Hepatocyte (in vitro differentiated cells): ENCODE measurements at places on chromosomes 12 and 14.

- H3K27ac ChIP-seq = no peak overlapping the region
- H3K4me3 ChIP-seq = no peak overlapping the region
- H3K36me3 ChIP-seq = no peaks in the 10 kb centered on the region
- H3K27me3 ChIP-seq = no peaks in the 10 kb centered on the region
- peaks cover 3% of the 10 kb centered on the region for H3K4me1 ChIP-seq
Measured at GRCh38 chr14:34956931-34957330, 25.9 kb upstream of the SRP54 start.

DNA sequence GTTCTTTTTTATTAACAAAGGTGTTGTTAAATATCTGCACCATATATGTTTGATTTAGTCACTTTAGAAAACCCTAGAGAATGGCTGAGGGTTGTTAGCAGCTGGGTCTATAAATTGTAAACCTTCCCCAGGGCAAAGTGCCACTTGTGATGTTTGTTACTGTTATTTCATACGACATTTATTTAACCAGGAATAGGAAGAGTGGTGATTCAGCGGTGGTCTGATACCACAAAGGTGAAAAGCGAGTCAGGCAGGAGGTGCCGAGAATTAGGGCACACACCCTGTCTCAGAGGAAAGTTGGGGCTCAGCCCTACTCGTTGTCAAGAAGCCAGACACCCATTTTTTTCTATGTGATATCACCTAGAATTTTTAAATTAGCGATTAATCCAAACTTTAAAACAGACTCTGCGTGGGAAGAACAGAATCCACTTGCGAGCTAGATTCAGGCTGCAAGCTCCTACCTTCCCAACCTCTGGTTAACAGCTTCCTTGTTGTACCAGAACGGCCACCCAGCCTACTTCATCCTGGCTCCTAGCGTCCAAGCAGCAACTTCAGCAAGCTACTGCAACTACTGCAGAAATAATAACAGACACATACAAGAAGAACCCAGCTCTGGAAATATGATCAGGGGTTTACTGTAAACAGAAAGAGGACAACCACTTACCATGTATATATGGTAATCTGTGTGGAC, 126.7 kb downstream of the TMEM132D start:
- DNase-seq = no peak
- H3K27ac ChIP-seq = no peak overlapping the region
- no peak overlapping the region for H3K4me3 ChIP-seq
- H3K4me1 ChIP-seq = no peaks in the 10 kb centered on the region
- H3K36me3 ChIP-seq = no peaks in the 10 kb centered on the region

- no peaks in the 10 kb centered on the region for H3K36me3 ChIP-seq
- H3K27me3 ChIP-seq = no peaks in the 10 kb centered on the region
- H3K4me1 ChIP-seq = no peaks in the 10 kb centered on the region
- H3K4me3 ChIP-seq = no peak overlapping the region
- no peak overlapping the region for H3K27ac ChIP-seq
Measured at GRCh38 chr12:974271-974862, 16.7 kb upstream of the ERC1 start.

GRCh38 chr12:2083008-2083407, 30.2 kb downstream of the CACNA1C start:
- no peak overlapping the region for H3K27ac ChIP-seq
- H3K4me1 ChIP-seq = no peaks in the 10 kb centered on the region
- H3K36me3 ChIP-seq = no peaks in the 10 kb centered on the region
- H3K27me3 ChIP-seq = no peaks in the 10 kb centered on the region
- no peak for DNase-seq
- H3K4me3 ChIP-seq = no peak overlapping the region

DNA sequence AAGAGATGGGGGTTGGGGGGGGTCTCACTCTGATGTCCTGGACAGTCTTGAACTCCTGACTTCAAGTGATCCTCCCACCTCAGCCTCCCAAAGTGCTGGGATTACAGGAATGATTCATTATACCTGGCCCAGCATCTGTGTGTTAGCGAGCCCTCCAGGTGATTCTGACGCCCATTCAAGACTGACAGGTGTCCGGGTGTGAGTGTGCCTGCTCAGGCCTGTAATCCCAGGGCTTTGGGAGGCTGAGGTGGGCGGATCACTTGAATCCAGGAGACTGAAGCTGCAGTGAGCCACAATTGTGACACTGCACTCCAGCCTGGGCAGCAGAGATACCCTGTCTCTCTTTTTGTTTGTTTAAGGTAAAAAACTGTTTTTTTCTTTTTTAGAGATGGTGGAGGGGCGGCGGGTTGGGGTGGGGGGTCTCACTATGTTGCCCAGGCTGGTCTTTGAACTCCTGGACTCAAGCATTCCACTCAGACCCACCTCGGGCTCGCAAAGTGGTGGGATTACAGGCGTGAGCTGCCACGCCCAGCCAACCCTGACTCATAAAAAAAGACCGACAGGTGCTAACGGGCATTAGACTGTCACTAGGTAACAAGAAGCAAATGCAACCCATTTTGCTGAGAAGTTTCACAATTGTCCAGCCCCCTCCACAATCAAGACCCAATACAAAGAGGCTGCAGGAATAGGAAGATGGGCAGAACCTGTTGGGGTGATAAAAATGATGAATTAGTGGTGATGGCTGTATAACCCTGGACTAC, 4.7 kb downstream of the VSIG10 start:
- no peaks in the 10 kb centered on the region for H3K27me3 ChIP-seq
- H3K4me1 ChIP-seq = peaks cover 6% of the 10 kb centered on the region
- H3K27ac ChIP-seq = no peak overlapping the region
- DNase-seq = peak; percentile 26
- no peak overlapping the region for H3K4me3 ChIP-seq
- H3K36me3 ChIP-seq = no peaks in the 10 kb centered on the region

GRCh38 chr12:24069532-24070395, 120.3 kb upstream of the SOX5 start:
- H3K27ac ChIP-seq = peak overlapping the region; percentile 54
- H3K4me1 ChIP-seq = peaks cover 13% of the 10 kb centered on the region
- H3K36me3 ChIP-seq = no peaks in the 10 kb centered on the region
- DNase-seq = peak; percentile 73
- no peak overlapping the region for H3K4me3 ChIP-seq
